ENCODE measurements at places on chromosomes 3 and 15.

GRCh38 chr3:45273681-45274515, 47.8 kb upstream of the TMEM158 start:
- DNase-seq: no peak

DNA sequence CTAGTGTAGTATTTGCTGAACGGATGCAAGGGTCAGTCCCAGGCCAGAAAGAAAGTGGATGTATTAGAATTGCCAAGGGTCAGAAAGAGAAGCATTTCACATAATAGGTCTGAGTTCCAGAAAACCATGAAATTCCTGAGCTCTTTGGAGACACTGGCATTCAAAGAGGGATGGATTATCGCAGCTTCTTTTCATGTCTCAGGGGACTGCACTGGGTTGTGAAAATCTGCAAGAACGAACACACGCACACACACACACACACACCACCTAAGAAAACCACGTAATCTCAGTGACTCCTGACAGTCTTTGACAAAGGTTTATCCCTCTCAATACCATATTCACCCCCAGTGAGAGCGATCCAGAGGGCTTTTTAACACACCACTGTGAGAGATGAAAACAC, 57.9 kb downstream of the TIPARP start:
- DNase-seq: no peak

DNA sequence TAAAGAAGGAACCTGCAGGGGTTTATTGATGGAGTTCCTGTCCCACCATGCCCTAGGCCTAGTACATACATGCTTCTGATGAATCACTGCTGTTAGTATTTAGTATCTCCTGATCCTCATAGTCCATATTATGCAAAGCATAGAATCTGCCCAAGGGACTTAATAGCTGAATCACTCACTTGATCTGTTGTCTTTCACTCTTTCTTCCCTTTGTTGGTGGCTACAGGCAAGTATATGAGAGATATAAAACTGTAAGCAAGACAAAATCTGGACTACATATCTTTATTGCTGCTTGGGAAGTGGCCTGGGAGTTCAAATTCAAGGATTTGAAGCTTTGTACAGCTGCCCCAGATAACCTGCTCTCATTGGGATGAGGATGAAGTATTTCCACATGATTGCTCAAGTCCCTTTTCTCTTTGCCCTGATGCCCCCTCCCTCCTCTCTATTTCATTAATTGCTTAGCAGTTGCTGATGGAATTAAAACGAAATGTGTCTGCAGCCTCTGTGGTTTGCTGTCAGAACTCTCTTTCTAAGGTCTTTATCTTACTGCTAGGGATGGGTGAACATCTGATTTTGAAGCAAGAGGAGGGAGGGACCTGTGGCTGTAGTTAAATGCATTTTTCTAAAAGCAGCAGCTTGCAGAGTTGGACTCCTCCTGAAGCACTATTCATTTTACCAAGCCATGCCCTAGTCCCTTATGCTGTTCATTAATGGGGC, 114.1 kb downstream of the ZNF609 start:
- no peak for DNase-seq

DNA sequence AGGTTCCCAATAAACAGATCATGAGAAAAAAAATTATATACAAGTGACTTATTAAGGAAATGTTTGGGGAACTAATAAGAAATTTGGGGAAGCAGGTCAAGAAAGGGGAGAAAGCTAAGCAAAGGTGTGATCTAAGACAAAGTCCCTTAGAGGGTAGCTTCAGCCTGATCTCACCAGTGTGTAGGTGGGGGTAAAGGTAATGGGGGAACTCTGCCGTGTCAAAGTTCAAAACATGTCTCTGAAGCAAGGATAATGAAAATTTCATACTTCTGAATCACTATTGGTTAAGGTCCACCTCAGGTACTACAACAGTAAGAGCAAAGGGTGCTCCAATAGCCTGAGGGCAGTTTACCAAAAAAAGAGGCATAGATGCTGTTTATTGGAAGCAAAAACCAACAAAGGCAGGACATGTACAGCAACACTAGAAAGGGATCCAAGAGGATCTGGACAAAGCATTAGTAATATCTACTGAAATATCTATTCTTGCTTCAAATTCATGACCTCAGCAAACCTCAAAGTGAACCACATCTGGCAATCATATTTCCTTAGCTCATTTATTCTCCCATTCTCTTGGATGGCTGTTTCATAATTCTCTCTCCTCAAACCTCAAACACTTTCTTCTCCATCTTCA, 6.9 kb downstream of the ACAD11 start:
- no peak for DNase-seq

DNA sequence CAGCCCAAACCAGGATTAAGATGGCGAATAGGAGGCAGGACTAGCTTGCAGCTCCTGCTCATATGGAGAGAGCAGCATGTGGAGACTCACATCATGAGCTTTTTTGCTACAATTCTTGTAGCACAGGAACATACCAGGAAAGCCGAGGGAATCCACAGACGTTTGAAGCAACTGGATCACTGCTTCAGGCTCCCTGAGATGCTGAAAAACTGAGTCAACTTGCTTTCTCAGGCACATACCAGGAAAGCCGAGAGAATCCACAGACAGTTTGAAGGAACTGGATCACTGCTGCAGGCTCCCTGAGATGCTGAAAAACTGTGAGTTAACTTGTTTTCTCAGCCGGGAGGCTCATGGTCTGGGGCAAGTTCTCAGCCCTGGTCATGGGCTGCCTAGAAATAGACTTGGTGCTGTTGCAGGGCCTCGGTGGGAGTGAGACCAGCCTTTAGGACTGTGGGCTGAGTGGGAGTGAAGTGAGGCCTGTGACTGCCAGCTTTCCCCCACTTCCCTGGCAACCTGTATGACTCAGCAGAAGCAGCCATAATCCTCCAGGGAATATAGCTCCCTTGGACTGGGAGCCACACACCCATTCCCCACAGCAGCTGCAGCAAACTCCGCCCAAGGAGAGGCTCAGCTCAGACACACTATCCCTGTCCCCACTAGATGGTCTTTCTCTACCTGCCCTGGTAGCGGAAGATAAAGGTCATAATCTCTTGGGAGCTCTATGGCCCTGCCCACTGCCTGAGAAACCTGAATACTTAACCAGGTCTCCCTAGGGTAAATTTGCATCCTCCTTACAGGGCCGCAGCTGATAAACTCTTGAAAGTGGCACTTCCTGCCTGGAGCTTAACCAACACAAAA, 51.9 kb upstream of the PFN2 start:
- no peak for DNase-seq

DNA sequence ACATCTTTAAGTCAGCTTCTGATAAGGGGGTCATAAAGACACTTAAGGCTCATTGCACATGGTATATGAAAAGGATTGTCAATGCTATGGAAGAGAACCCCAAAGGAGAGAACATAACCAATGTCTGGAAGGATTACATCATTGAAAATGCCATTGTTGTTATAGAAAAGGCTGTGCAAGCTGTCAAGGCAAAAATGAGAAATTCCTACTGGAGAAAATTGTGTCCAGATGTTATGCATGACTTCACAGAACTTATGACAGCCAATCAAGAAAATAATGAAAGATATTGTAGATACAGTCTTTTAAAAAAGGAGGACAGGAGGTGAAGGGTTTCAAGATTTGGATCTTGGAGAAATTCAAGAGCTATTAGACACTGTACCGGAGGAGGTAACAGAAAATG, 96.3 kb upstream of the MBNL1 start:
- no peak for DNase-seq

DNA sequence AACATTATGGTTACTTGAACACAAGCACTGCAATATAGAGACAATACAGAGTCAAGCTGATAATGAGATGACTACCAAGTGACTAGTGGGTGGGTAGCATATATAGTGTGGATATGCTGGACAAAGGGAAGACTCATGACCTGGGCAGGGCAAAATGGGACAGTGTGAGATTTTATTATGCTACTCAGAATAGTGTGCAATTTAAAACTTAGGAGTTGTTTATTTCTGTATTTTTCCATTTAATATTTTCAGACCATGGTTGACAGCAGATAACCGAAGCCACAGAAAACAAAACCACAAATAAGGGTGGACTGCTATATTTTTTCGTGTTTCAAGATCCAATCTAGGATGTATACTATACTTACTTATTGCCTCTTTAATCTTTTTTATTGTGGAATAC, 19.6 kb downstream of the GALK2 start:
- no peak for DNase-seq

- no peak for DNase-seq
Measured at GRCh38 chr15:96860741-96861140, 530.2 kb downstream of the NR2F2 start.

DNA sequence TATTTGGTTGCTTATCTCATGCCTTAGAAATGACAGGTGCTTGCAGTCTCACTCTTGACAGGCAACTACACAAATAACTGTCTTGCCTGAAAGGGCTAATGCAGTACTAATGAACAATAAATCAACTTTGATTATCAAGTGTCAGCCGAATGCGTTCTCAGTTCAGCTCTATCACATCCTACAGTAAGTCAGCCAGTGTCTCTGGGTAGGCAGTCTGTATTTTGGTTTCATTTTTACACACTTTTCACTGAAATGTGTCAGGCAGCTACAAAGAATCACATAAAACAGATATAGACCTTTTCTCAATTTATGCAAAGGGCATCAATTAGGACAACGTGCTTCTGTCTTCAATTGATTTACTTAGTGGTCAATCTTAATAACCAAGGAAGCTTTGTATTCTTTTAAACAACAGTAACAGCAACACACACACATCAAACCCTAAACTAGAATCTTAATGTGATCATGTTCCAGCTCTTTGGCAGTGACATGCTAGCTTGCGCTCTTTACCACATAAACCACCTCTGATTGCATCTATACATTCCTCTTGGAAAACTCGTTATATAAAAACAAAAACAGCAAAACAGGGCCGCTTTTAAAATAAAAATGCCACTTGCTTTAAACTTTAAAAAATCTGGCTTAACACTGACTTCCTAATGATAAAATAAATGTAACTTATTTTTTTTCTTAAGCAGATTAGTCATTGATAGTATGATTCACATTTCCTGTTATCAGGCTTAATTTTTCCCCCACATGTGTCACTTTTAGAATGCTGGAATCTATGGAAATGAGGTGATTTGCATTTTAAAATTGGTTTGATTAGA, 520.4 kb downstream of the FOXP1 start:
- DNase-seq: no peak

GRCh38 chr15:48644827-48645557, 517 bp downstream of the FBN1 start:
- DNase-seq: no peak

DNA sequence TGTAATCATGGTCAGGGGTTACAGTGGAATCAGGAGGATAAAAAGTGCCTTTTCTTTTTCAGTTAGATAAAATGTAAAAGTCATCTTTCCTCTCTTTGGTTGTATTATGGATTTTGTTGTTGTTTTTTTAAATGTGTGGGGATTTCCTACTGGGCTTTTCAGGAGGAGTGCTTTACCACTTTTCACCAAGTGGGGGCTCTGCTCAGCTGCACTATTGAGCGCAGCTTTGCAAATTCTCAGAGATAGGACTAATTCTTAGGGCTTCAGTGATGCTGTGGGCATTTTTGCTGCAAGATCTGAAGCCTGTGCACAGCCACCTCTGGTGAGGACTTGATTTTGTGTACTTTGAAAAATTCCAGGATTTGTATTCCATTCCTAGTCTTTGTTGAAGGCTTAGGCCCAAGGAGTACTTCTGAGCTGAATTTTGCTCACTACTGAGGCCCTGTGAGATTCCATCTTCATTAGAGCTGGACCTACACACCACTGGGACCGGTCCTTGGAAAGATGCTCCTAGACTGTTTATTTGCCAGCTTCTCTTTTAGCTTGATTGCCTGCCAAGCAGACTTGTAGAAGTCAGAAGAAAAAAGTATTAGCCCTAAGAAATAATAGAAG, 7.5 kb downstream of the GNB5 start:
- DNase-seq: no peak

DNA sequence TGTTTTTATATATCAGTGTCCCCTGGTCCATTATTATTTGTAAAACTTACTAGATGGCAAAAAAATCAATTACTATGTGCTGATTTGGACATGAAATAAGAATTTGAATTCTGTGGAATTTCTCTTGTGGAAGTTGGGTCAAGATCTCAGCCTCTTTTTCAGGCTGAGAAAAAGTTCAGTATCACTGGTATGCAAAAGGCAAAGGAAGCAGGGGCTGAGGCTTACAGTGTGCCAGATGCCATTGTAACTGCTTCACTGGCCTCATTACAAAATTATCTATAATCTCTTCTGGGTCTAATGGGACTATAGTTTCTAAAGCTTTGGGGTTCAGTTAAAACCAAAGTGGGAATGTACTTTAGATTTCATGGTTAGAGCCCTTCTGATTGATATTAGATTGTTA, 125.9 kb upstream of the SLC7A14 start:
- DNase-seq: no peak

- no peak for DNase-seq
Measured at GRCh38 chr3:33883538-33883950, 85.1 kb downstream of the PDCD6IP start.

GRCh38 chr3:171262431-171262830, 197.8 kb downstream of the TNIK start:
- no peak for DNase-seq

GRCh38 chr3:111732252-111732879, 126.7 kb upstream of the PHLDB2 start:
- no peak for DNase-seq

DNA sequence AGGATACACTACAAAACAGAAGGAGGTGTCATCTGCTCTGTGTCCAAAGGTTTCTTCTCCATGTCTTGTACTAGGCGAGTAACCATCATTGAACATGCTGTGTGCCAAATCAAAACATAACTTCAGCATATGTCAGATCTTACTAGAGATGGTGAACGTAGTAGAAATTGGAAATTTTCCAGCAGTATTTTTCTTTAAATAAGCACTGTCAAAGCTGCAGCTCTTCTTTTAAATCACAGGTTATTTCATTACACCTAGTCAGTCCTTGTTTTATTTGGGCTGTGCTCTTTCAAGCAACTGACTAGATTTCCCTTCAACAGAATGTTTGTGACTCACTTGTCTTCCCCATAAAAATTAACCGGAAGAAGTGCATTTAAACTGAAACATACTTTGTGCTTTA, 46.5 kb downstream of the MSL2 start:
- no peak for DNase-seq

DNA sequence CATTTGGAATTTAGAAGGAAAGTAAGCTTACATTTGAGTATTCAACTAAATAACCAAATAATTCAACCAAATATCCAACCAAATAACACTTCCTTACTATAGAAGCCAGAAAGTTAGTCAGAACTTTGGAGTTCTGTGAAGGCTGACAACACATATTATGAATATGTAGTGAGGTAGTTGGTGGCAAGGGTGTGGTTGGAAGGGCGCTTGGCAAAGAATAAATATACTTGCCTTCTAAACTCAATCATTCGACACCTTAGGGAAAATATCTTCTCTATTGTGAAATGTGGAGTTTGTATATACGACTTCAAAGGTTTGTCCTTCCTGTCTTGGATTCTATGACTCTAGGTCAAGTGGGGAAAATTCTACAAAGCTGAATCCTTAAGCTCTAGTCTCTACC, 111.7 kb upstream of the OSTN start:
- DNase-seq: no peak
